ENCODE measurements at places on chromosomes 16 and 17. TPM values are rescaled to one million over a fixed set of nuclear protein-coding genes. Genes with fewer than 3 reads are reported as not detected.
A peak's percentile ranks its signal among the peaks of the same experiment; 100 is the strongest.

The ACE gene
- total RNA-seq: 4.5 TPM

The NDRG4 gene
- 1.1 TPM for total RNA-seq

The GPR142 gene
- total RNA-seq: not detected

DNA sequence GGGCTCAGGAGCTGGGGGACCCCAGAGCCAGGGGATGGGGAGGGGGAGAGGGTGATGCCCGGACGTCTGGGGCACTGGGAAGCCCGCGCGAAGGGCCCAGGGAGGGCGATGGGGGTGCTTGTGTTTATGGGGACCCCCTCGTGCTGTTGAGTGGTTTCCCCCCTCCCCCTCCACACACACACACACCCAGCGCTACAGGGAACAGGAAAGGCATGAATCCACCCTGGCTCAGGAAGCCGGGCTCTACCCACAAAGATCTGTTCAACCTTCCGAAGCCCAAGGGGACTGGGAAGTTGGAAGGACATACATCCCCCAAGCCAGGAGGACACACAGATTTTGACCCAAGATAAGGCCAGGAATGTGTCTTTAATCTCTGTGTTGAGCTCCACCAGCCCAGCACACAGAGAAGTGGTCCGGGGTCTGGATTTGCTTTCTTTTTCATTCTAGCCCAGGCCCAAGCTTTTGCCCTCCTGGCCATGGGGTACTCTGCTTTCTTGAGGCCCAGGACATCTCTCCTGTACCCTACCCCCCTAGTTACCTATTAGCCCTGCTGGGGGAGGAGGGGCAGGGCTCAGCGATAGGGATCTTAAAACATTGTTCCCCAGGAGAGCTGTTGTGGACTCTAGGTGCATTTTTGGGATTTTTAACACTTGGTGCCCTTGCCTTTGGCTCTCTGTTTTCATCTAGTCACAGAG is 1.2 kb downstream of the UBALD2 start:
- DNase-seq: peak; percentile 49

DNA sequence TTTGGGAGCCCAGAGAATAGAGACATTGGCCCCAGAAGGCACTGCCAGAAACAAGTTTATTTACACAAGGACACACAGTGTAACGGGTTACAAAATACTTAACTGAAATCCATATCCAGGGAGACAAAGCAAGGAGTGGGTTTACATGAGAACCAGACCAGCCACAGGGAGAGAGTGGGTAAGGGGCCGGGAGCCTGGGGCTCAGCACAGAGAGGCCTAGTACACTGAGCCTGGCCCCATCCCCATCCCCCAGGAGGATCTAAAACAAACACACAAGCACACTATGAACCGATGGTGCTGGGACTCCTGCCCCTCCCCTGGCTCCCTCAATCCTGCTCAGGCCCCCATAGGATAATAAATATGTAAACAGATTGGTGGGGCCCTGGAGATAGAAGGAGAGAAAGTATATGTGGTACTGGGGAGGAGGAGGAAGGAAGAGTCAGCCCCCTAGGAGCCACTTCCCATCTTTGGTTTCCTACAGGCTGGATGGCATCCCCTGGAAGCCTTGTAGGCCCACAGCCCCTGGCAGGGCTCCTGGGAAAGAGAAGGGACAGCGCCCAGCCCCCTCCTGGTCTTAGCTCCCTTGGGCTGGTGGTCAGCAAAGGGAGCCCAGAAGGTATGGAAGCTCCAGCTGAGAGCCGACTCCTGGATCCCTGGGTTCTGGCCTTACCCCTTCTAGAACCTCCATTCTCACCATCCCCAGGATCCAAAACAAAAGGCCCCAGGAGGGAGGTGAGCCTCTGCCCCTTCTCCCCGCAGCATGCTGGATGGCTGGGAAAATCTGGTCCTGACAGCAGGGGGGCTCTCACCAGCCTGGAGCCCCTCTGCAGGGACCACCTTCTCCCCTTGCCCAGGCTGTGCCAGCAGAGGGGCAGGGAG is 6.4 kb downstream of the G6PC3 start:
- no peak for DNase-seq

- no peak for DNase-seq
Observed at GRCh38 chr17:19579867-19580565, 46.4 kb downstream of the SLC47A1 start.

GRCh38 chr16:10938796-10939648 is 3.2 kb downstream of the DEXI start:
- DNase-seq: no peak

DNA sequence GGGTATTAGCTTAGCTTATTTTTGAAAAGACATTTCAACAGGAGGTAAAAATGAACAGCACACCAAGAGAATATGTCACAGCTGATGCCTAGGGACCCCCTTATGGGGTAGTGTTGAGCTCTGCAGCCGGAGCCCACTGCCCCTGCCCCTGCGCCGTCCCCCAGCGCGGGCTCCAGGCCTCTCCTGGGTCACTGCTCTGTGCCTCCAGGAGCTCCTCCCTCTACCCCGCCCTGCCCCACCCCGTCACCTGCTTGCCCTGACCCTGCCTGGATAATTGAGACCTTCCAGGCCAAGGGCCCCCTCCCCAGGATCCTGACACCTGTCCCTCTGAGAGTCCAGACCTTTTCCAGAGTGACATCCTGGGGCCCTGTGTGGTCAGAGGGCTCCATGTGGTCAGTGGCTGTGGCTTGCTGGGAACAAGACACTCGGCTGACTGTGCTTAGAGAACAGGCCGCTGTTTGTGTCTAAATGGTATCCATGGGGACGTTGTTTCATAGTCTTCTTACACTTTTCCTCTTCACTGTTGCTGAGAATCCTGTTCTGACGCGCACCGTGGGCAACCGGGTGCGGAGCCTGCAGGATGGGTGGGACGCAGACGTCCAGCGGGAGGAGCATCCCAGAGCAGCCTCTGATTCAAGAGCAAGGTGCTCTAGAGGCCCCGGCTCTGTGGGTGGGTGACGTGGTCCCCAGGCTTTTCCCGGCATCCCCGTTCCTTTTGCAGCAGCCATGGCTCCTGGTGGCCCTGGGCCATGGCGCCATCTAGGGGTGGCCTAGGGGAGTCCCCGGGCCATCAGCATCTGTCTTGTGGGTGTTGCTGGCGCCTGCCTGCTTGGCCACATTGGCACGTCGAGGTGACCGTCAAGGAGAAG is 20.0 kb upstream of the WFIKKN1 start:
- peak; percentile 42 for DNase-seq

DNA sequence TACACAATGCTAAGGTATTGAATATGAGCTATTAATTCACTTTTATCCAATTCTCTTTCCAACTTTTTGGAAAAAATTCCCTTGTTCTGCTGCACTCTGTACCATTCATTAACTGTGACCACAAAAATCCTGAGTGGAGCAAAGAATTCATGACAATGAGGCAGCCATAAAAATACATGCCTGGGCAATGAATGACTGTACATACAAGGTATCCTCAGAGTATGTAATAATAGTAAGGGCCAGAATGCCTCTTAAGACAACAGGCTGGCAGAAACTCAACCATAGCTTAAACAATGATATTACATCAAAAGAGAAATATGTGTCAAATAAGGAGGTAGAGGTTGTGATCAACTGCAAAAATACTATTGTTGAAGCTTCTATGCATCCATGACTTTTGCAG is 74.7 kb upstream of the CA10 start:
- DNase-seq: no peak

- DNase-seq: no peak
Observed at GRCh38 chr16:72126429-72126765, 32.8 kb downstream of the DHX38 start.

DNA sequence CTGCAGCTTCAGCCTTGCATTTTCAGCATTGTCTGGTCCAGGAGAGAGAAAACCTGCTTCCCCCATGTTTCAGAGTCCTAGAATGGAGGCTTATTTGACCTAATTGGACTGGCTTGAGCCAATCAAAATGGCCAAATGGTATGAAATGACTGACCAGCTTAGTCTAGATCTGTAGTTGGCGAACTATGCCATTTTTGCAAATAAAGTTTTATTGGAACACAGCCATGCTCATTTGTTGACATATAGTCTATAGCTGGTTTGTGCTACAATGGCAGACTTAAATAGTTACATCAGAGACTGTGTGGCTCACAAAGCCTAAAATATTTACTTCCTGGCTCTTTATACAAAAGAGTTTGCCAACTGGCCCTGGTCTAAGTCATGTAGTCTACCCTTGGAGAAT is 180.8 kb downstream of the HS3ST3B1 start:
- DNase-seq: no peak

DNA sequence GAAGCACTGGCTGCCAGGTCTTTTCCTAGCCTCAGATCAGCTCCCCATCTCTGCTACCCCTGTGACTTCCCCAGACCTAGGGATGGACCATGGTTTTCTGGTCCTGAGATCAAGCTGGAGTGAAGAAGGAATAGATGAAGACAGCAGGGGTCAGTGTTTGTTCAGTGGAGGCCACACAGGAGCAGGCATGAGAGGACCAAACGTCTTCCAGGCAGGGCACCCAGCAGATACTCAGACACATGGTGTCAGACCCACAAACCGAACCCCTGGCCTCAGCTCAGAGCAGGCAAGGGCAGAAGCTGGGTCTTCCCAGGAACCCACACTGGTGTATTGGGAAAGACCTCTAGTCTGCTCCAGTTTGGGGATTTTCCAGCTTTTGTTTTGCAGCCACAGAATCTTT is 189.7 kb downstream of the IRX5 start:
- no peak for DNase-seq

- DNase-seq: peak; percentile 35
Observed at GRCh38 chr17:80471922-80472321, 4.5 kb downstream of the NPTX1 start.

Measured in T-cell (primary cell).